Progenitor cell of endocrine pancreas (in vitro differentiated cells): ENCODE measurements at places on chromosomes 4 and X. TPM values are rescaled to one million over a fixed set of nuclear protein-coding genes. Genes with fewer than 3 reads are reported as not detected.

- DNase-seq, result no peak
- H3K4me1 ChIP-seq, result no peaks in the 10 kb centered on the region
- H3K4me3 ChIP-seq, result no peak overlapping the region
- no peaks in the 10 kb centered on the region for H3K27me3 ChIP-seq
These were observed 139.5 kb downstream of the PDGFRA start for GRCh38 chr4:54368281-54369265.

GRCh38 chr4:123291329-123291728 is 105.3 kb upstream of the SPRY1 start:
- H3K4me3 ChIP-seq, result no peak overlapping the region
- H3K27me3 ChIP-seq, result no peaks in the 10 kb centered on the region
- H3K4me1 ChIP-seq, result no peaks in the 10 kb centered on the region
- no peak for DNase-seq
- no peak overlapping the region for H3K27ac ChIP-seq
- H3K36me3 ChIP-seq, result peaks cover 26% of the 10 kb centered on the region

GRCh38 chr4:14644580-14645282 is 357.6 kb upstream of the CPEB2 start:
- no peak overlapping the region for H3K27ac ChIP-seq
- H3K4me3 ChIP-seq, result no peak overlapping the region
- H3K27me3 ChIP-seq, result no peaks in the 10 kb centered on the region

DNA sequence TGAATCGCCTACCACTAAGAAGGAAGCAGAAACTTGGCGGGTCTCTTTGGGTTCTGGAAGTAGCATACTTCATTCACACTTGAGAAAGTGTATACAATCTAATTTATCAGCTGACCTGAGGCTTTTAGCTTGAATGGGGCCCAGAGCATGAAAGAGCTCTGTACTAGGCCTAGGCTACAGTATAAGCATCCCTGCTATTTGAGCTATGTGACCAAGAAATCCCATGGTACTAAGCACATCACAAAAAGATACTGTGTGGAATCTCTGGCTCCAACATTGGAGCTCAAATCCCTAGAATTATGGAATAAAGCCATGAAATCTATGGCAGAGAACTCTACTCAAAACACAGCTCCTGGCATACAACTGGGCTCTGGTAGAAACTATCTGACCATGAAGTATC is 43.9 kb upstream of the CCDC149 start:
- DNase-seq, result no peak
- no peaks in the 10 kb centered on the region for H3K4me1 ChIP-seq
- H3K36me3 ChIP-seq, result no peaks in the 10 kb centered on the region
- H3K27me3 ChIP-seq, result peaks cover 5% of the 10 kb centered on the region

ETDB gene
- total RNA-seq, result not detected in 2 replicates

DNA sequence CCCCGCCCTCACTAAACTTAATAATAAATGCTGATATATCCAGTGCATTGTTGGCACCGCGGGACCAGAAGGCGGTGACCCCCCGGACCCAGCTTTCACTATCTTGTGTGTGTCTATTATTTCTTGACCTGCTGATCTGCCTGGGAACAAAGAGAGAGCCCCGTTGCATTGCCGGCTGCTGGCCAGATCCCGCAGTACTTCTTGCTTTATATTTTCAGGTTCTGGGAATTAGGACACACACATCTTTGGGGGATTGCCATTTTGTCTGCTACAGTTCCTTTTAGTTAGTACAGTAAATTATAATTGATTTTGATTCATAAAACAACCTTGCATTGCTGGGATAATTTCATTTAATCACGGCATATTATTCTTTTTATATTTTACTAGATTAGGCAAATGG is 2.2 kb upstream of the RTL8B start:
- no peak overlapping the region for H3K27ac ChIP-seq
- H3K4me1 ChIP-seq, result peaks cover 17% of the 10 kb centered on the region
- no peaks in the 10 kb centered on the region for H3K27me3 ChIP-seq

- no peaks in the 10 kb centered on the region for H3K27me3 ChIP-seq
- H3K4me1 ChIP-seq, result peaks cover 24% of the 10 kb centered on the region
- peak overlapping the region; percentile 82 for H3K4me3 ChIP-seq
- H3K27ac ChIP-seq, result peak overlapping the region; percentile 94
These were observed 866 bp upstream of the UVSSA start for GRCh38 chr4:1345903-1346780.

SHISA3 gene
- 0.14 and 0.40 TPM in 2 replicates for total RNA-seq

C1QTNF7 gene
- total RNA-seq, result not detected in 2 replicates

GRCh38 chr4:103095080-103095479 is 4.6 kb downstream of the BDH2 start:
- DNase-seq, result no peak
- no peak overlapping the region for H3K27ac ChIP-seq
- peaks cover 2% of the 10 kb centered on the region for H3K36me3 ChIP-seq
- no peaks in the 10 kb centered on the region for H3K27me3 ChIP-seq
- H3K4me3 ChIP-seq, result no peak overlapping the region
- peaks cover 22% of the 10 kb centered on the region for H3K4me1 ChIP-seq

- H3K4me3 ChIP-seq, result no peak overlapping the region
- no peak overlapping the region for H3K27ac ChIP-seq
- no peaks in the 10 kb centered on the region for H3K36me3 ChIP-seq
- DNase-seq, result no peak
These were observed 42.3 kb downstream of the QRFPR start for GRCh38 chr4:121338518-121338917.

GRCh38 chrX:39852491-39852890 is 245.3 kb downstream of the BCOR start:
- no peak for DNase-seq
- peaks cover 3% of the 10 kb centered on the region for H3K36me3 ChIP-seq
- peaks cover 5% of the 10 kb centered on the region for H3K27me3 ChIP-seq
- H3K27ac ChIP-seq, result no peak overlapping the region

DNA sequence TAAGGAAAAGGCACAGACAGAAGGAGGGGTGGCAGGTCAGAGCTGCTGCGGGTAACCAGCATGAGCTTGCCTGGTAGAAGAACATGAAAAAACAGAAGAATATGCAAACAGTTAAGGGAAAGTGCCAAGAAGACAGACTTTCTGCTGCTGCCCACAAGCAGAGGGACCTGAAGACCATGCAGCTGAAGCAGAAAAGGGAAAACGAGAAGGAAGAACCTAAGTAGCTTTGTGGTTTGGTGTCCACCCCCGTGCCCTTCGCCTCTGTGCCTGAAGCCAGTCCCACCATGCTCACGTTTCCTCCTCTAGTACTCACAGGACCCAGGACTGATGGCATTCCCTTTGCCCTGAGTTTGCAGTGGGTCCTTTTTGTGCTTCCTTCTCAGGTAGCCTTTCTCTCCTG is 62.8 kb downstream of the UBA6 start:
- H3K27me3 ChIP-seq, result no peaks in the 10 kb centered on the region
- no peak overlapping the region for H3K4me3 ChIP-seq
- H3K4me1 ChIP-seq, result no peaks in the 10 kb centered on the region
- peaks cover 30% of the 10 kb centered on the region for H3K36me3 ChIP-seq

DHRSX gene
- total RNA-seq, result 61.0 and 65.4 TPM in 2 replicates

CENPVL1 gene
- total RNA-seq, result 1.4 TPM in 2 replicates

DNA sequence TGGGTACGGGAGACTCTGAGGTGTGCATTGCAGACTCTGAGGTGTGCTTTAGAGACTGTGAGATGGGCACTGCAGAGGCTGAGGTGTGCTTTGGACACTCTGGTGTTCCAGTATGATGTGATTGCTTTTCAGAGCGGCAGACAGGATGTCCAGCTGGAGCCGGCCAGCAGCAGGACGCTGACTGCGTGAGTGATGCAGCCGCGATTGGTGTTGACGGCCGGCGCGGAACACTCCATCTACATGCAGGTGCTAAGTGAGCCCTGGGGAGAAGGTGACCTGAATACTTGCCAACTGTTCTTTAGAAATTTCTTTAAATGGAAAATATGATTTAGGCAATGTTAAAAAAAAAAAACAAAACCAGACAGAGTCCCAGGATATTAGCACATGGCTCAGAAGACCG is 103.1 kb upstream of the PPP2R3B start:
- H3K36me3 ChIP-seq, result no peaks in the 10 kb centered on the region
- no peak overlapping the region for H3K4me3 ChIP-seq
- H3K27ac ChIP-seq, result no peak overlapping the region
- H3K4me1 ChIP-seq, result no peaks in the 10 kb centered on the region
- peaks cover 13% of the 10 kb centered on the region for H3K27me3 ChIP-seq
- no peak for DNase-seq

DIPK2B gene
- not detected in 2 replicates for total RNA-seq

DNA sequence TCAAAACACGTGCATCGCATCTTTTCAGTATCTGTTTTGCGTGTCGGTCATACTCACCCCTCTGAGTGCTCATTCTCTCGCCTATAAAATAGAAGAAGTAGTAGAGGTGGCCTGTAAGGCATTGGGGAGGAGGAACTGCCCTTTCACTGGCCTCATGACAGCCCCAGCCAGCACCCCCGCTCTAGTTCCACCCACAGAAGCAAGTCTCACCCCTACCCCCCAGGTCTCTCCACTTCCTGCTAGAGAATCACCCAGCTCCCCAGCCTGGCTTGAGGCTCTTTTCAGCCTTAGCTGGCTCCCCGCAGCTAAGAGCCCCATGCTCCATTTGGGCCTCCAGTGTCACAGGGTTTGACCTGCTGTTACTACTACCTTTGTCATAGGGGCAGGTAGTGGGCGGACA is 11.8 kb downstream of the HDAC6 start:
- no peak overlapping the region for H3K4me3 ChIP-seq
- no peaks in the 10 kb centered on the region for H3K27me3 ChIP-seq
- DNase-seq, result no peak
- no peak overlapping the region for H3K27ac ChIP-seq
- peaks cover 9% of the 10 kb centered on the region for H3K36me3 ChIP-seq
- H3K4me1 ChIP-seq, result no peaks in the 10 kb centered on the region

DNA sequence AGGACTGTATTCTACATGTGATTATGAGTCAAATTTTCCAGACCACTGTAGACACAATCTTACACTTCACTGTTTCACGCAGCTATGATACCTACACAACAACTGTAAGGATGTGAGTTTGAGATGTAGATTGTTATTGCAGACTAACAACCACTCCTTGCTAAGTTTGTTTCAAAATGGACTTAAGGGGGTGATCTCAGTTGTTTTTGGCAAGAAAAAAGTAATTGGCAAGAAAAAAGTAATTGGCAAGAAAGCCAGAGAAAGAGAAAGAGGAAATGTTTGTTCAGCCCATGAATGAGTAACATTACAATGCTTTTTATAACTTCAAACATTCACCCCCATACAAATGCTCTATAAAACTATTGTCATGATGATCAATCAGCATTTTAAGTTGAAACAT is 466.4 kb downstream of the DMD start:
- H3K4me3 ChIP-seq, result no peak overlapping the region
- H3K27me3 ChIP-seq, result no peaks in the 10 kb centered on the region
- H3K27ac ChIP-seq, result no peak overlapping the region
- H3K36me3 ChIP-seq, result no peaks in the 10 kb centered on the region

GRCh38 chr4:144556636-144557035 is 89.3 kb upstream of the HHIP start:
- no peaks in the 10 kb centered on the region for H3K27me3 ChIP-seq
- DNase-seq, result no peak
- no peak overlapping the region for H3K4me3 ChIP-seq
- H3K27ac ChIP-seq, result no peak overlapping the region
- no peaks in the 10 kb centered on the region for H3K36me3 ChIP-seq

GRCh38 chrX:132463411-132463810 is 25.4 kb downstream of the MBNL3 start:
- H3K4me3 ChIP-seq, result no peak overlapping the region
- DNase-seq, result no peak
- H3K4me1 ChIP-seq, result no peaks in the 10 kb centered on the region
- no peaks in the 10 kb centered on the region for H3K36me3 ChIP-seq
- no peak overlapping the region for H3K27ac ChIP-seq

DNA sequence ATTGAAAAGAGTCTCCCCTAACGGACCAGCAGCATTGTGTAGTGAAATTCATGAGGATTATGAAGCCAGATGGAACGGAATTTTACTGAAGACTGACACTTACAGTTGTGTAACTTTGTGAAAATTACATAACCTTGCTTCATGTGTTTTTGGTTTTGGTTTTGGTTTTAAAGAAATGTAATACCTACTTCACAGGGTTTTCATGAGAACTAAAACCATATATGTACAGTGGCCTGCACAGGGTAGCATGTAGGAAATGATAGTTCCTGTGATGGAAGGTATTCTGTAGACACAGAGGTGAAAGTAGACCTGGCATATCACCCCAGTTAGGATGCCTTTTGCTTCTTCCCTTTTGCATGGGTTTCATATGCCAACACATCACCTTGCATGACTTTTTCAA is 247.0 kb downstream of the BANK1 start:
- H3K27ac ChIP-seq, result no peak overlapping the region
- H3K4me3 ChIP-seq, result no peak overlapping the region
- no peak for DNase-seq
- H3K4me1 ChIP-seq, result no peaks in the 10 kb centered on the region
- H3K27me3 ChIP-seq, result no peaks in the 10 kb centered on the region

GRCh38 chrX:109283870-109284269 is 198.0 kb downstream of the GUCY2F start:
- no peak overlapping the region for H3K27ac ChIP-seq
- H3K27me3 ChIP-seq, result no peaks in the 10 kb centered on the region
- no peaks in the 10 kb centered on the region for H3K36me3 ChIP-seq

GRCh38 chrX:14357314-14357713 is 172.0 kb upstream of the GLRA2 start:
- H3K27ac ChIP-seq, result no peak overlapping the region
- H3K4me1 ChIP-seq, result no peaks in the 10 kb centered on the region
- DNase-seq, result no peak
- no peaks in the 10 kb centered on the region for H3K27me3 ChIP-seq

GRCh38 chr4:115101675-115102074 is 11.7 kb downstream of the NDST4 start:
- no peaks in the 10 kb centered on the region for H3K36me3 ChIP-seq
- DNase-seq, result no peak
- H3K27me3 ChIP-seq, result no peaks in the 10 kb centered on the region
- peaks cover 7% of the 10 kb centered on the region for H3K4me1 ChIP-seq

DNA sequence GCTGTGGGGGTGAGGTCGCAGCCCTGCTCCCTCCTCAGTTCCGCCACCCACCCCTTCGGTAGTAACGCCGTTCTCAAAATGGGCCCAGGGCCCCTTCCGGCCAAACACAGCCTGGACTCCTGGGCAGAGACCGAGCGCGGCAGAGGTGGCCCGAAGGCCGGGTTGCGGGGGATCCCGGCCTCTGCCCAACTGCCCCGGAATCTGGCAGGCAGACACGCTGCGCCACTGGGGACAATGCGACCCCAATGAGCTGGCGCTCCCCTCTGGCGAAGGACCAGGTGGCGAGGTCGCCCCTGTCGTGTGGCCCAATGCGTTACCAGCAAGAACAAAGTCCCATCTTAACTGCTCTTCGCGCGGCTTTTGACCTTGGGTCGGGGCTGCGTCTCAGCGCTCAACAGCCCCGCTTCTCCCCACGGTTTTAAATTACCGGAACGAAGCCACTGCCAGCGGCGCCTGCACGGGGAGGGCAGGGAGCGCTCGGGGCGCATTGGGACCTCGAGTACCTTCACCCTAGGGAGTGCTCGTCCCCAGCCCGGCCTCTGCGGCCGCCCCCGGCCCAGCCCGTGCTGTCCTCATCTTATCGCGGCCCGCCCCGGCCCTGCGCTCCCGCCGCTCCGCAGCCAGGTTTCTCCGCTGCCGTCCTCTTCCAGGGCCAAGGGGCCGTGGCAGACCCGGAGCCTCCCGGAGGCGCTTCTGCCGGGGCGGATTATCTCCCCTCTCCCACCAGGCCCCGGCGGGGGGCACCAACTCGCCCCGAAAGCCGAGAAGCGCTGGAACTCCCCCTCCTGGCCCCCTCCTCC is 22.2 kb upstream of the HMX1 start:
- H3K4me1 ChIP-seq, result peaks cover 2% of the 10 kb centered on the region
- no peak overlapping the region for H3K27ac ChIP-seq
- H3K4me3 ChIP-seq, result peak overlapping the region; percentile 33
- no peaks in the 10 kb centered on the region for H3K36me3 ChIP-seq
- peaks cover 78% of the 10 kb centered on the region for H3K27me3 ChIP-seq

MAGEA11 gene
- 0.22 TPM in 1 of 2 replicates, not detected in the other for total RNA-seq
